ENCODE measurements at places on chromosomes 5 and 9.

DNA sequence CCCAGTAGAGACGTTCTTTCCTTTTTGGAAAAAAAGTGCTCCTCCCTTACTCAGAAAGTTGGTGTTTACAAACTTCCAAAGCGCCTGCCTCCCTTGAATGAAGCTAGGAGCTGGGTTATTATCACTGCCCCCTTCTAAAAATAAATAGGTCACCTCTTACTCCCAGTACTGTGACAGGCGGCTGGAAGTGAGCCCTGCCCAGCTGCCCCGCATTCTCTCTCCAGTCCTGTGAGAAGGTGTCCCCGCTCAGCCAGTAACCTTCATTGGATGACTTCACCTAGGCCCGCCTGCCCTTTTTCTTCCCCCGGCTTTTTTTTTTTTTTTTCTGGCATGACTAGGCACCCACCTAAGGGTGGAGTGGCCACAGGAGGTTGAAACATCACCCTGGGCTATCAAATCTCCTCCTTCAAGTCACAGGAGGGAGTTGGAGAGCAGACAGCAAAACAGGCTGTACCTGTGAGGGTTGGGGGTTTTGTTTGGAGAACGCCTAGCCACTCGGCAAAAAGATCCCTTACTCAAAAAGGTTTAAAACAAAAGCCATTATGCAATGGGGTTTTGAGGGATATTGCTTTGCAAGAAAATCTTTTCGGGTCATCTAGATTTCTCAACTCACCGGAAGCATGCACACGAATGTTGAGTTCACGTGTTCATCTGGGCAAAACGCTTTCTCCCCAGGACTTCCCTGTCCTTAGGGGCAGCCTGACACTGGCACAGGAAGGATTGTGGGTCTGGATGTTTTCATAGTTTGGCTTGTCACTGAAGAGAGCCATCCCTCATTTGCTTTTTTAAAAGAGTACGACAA, 43.3 kb upstream of the ZNF622 start:
- peak; percentile 74 for DNase-seq

- no peak for DNase-seq
Observed at GRCh38 chr5:56045469-56045868, 50.7 kb upstream of the IL6ST start.

DNA sequence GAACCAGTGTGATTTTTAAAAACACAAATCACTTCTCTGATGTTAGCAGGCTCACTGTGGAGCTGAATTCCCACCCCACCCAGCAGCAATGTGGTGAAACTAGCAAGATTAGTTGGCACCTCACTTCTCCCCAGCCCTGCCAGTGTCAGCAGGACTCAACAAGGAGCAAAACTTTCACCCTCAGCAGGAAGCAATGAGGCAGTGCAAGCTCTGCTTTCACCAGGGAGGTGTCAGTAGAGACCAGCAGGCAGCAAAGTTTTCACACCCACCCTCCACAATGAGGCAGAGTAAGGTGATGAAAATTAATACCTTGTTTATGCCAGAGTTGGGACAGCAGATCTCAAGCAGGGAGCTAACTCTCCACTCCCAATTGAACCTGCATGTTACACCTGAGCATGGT, 565.0 kb downstream of the CETN3 start:
- no peak for DNase-seq

GRCh38 chr9:135478829-135479468, 633 bp upstream of the PPP1R26 start:
- no peak for DNase-seq

- no peak for DNase-seq
Observed at GRCh38 chr9:135355521-135356011, 124.0 kb upstream of the PPP1R26 start.

DNA sequence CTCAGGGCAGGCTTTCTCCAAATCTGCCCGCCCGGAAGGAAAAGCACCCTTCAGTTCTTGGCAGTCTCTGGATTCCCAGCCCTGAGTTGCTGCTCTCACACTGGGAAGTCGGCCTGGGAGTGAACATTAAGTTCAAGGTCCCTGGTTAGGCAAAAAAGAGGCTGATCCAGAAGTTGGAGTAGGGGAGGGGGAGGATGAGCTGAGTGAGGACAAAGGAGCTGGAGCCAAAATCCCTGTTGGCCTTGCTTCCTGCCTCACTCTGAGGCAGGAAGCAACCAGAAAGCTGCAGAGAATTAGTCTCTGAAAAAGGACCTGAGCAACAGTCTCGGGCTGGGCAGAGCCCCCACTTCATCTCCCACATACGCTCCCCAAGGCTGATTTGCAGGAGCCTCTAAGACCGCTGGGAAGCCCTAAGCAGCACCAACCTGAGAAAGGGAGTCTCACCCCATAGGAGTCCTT, 15.0 kb upstream of the RPS14 start:
- DNase-seq = no peak

GRCh38 chr9:5610491-5610890, 18.4 kb upstream of the RIC1 start:
- DNase-seq = no peak

GRCh38 chr5:133780619-133781280, 168.4 kb upstream of the FSTL4 start:
- no peak for DNase-seq

GRCh38 chr9:89935801-89936200, 331.0 kb downstream of the GADD45G start:
- no peak for DNase-seq

DNA sequence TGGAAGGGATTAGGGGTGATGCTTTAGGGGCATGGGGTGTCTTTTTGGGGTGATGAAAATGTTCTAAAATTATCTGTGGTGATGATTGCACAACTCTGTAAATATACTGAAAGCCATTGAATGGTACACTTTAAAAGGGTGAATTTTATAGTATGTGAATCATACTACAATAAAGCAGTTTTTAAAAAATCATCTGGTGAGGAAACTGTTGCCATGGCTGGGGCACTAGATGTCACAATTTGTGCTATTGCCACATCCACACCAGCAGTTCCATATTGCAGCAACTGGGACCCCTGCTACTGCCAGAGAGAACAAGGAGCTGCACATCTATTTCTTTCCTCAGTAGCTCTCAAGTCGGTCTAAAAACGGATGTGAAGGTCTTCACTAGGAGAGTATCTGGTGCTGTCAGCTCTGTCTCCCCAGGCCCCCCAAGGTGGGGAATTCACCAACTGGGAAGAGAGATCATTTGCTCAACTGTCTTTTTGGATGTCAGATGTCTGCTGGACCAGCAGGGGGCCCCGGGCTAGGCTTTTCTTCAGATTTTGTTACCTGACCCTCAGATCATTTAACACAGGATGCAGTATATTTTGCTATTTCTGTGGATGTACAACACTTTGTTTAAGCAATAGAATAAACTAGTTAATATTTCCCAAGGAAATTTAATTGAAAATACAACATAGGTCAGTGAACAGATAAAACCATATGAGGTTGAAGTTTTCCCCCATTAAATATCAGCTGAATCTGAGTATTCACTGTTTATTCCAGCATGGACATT, 13.2 kb downstream of the CMYA5 start:
- peak; percentile 14 for DNase-seq

- no peak for DNase-seq
Observed at GRCh38 chr5:157651623-157652376, 438 bp downstream of the SOX30 start.

DNA sequence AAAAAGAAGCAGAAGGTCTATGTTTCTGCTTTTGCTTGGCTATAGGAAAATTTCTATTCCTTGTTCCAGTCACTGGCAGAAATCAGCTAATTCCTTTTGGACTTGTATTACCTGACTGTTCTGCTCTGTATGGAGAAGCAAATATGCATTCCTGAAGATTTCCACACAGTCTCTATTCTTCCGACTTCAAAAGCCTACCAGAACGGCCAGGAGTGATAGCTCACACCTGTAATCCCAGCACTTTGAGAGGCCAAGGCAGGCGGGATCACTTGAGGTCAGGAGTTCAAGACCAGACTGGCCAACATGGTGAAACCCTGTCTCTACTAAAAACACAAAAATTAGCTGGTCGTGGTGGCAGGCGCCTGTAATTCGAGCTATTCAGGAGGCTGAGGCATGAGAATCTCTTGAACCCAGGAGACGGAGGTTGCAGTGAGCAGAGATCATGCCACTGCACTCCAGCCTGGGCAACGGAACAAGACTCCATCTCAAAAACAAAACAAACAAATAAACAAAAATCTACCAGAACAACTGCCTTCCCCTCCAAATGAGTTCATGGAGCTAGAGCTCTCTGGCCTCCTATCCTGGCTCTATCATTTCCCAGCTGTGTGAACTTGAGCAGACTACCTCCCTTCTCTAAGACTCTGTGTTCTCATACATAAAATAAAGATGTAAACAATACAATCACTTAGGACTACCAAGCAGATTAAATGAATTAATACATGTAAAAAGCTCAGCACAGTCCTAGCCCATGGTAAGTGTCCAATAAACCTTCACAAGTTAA, 17.0 kb downstream of the MYO10 start:
- DNase-seq = no peak

GRCh38 chr5:79759436-79759835, 69.8 kb downstream of the CMYA5 start:
- no peak for DNase-seq

DNA sequence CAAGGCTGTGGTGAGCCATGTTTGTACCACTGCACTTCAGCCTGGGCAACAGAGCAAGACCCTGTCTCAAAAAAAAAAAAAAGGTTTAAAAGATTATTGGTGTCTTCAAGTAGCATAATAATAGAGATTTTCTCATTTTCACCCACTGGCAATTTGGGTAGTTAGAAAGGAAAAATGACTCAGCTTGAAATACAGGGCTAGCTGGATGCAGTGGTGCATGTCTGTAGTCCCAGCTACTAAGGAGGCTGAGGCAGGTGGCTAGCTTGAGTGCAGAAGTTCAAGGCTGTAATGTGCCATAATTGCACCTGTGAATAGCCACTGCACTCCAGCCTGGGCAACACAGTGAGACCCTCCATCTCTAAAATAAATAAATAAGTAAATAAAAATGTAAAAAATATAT, 111.1 kb downstream of the ARRDC3 start:
- no peak for DNase-seq

- DNase-seq = no peak
Observed at GRCh38 chr5:138964647-138965201, 89.6 kb upstream of the LRRTM2 start.

- no peak for DNase-seq
Observed at GRCh38 chr5:147479444-147479843, 30.4 kb downstream of the DPYSL3 start.

Measured in SHP77 treated with DMSO at 0.1 percent for 48 hours (cell line).